ENCODE measurements at places on chromosomes 4 and X. TPM values are rescaled to one million over a fixed set of nuclear protein-coding genes. Genes with fewer than 3 reads are reported as not detected.

ITM2A gene
- not detected for total RNA-seq

ZAR1 gene
- not detected for total RNA-seq

CT45A1 gene
- not detected for total RNA-seq

ARMCX4 gene
- 3.9 TPM for total RNA-seq

ERCC6L gene
- total RNA-seq, result not detected

Data from smooth muscle cell of the coronary artery (primary cell).